Fibroblast of skin of left quadriceps (primary cell): ENCODE measurements at places on chromosomes 6 and 20.

DNA sequence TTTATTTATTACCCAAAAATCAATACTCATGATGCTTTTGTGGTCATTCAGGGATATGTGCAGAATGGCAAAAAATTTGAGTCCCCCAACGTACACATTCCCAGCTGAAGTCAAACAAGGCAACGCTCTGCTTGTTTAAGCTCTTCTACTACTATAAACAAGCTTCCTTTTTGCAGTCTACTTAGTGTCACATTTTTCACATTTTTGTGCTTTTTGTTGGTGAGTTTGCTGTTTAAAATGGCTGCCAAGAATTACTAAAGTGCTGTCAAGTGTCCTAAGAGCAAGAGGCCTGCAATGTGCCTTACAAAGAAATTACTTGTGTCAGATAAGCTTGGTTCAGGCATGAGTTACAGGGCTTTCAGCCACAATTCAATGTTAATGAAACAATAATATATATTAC, 2.1 kb downstream of the WFDC8 start:
- no peak for DNase-seq

DNA sequence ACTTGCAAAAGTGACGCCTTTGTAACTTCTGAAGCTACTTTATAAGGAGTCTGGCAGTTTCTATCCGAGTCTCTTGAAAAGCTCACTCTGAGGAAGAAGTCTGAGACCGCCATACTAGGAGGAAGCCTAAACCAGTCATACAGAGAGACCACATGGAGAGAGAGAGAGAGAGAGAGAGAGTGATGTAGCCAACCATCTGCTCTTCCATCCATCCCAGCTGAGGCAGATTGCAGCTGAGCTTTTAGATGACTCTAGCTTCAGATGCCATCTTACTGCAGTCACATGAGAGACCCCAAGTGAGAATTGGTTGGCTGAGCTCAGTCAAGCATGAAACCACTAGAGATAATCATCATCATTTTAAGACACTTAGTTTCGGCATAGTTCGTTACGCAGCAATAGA, 15.0 kb upstream of the DTNBP1 start:
- no peak for DNase-seq

- DNase-seq = no peak
Observed at GRCh38 chr6:166253778-166254204, 54.4 kb downstream of the PRR18 start.

DNA sequence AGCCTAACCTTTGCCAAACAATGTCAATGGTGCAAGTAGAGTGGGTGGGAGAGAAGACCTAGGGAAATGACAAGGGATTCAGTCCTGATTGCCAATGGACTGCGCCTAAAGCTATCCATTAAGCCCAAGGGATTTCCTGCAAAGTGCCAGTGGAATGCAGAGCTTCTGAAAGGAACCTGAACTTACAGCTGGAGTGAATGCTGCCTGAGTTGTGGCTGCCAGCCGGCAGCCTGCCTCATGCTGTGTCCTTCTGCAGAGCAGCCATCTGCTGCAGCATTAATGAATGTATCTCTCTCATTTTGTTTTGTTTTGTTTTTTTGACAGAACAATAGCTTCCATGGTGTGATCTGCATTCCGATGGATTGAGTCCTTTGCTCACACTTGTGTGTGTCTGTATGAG, 44.7 kb downstream of the SLC35F1 start:
- DNase-seq = no peak

DNA sequence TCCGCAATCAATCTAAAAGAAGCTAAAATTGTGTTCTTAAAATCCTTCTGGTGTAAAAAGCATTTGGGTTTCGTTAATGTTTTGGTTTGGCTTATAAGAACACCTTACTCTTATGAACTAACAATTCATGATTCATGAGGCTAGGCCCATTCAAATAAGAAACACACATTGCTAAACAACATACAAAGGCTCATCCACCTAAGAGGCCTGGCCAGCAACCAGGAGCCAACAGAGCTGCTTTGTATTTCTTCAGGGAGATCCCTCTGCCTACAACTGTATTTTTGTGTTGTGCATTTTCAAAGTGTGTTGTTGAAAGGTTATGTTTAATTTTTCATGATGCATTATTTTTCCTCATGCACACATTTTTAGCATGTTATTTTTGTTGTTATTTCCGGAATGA, 98.6 kb downstream of the PTPRK start:
- no peak for DNase-seq

DNA sequence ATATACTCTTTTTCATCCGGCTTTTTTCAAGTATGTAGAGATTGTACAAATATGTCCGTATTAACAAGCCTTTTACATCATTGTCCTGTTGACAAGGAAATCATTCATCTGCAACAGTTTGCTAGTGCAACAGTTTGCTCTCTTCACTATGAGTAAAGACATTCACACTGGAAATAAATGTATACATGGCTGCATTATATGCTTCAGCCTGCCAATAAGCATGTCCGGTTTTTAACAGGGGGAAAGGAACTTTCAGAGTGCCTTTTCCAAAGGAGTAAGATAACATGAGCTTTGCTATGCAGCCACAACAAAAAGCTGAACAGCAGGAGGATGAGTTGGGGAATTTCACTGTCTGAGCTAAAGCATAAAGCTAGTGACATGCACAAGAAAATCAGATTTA, 99.4 kb upstream of the ADTRP start:
- DNase-seq = no peak

- no peak for DNase-seq
Observed at GRCh38 chr6:47655719-47656595, 42.4 kb upstream of the ADGRF4 start.

GRCh38 chr6:158938811-158939254, 61.2 kb downstream of the RSPH3 start:
- no peak for DNase-seq

DNA sequence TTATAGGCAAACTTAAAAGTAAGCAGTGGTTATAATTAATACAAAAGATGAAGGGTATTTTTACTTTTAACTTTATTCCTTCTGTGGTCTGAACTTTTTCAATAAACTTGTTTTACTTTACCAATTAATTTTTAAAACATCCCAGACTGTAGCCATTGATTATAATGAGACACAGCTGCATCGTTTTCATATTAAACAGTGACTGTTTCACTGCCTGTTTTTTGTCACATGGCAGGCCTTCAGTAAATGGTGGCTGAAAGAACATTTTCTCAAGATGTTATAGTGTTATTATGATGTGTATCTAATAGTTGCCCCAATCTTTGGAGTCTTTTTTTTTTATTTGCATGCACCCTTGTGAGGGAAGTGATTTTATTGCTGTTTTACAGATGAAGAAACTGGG, 95.1 kb downstream of the PLCB4 start:
- DNase-seq = no peak

DNA sequence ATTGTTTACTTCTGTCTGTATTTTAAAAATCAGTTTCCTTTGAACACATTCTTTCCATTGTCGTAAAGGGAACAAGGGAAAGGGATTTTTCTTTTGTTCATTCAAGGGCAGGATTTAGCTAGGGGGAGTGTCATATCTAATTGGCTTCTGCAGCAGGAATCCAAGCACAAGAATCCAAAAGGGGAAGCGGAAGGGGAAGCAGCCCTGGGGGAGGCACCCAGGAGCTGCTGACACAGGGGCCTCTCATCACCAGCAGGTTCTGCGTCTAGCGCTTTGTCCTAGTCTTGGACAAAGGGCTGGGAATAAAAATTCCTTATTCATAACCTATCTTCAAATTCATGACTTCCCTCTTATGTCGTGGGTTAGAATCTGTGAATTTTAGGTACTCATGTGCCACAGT, 13.7 kb downstream of the RIPK1 start:
- no peak for DNase-seq

DNA sequence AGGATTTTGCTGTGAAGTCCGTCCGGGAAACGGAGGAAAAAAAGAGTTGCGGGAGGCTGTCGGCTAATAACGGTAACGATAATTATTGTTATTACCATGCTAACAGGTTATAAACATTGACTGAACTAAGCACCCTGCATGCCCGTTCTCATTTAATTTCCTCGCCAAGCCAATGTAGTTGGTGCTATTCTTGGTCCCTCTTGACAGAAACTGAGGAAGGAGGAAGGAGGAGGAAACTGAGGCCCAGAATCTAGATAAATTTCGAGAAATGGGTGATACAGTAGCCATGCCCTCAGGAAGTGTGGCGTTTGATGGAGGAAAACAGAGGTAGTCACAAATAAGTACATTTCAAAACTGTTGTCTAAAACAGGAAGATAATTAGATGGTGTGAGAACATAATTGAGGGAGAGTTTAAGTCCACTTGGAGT, 474 bp downstream of the TPX2 start:
- DNase-seq = no peak

DNA sequence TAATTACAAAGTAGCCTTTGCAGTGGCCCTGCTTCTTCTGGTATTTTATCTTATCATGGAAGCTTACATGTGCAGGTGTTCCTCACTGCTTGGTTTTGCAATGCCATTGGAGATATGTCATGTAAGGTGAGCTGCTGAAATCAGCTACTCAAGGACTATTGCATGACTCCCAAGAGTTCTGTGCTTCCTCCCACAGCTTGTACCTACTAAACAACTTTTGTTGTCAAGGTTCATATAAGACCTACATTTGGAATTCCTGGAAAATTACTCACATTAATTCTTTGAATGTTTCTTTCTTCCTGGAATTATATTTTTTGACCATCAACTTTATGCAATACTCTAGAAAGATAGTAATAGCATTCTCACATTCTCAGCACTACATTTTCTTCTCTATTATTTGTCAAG, 427.5 kb upstream of the HSF2 start:
- DNase-seq = peak; percentile 25

- DNase-seq = no peak
Observed at GRCh38 chr6:46972531-46972930, 50.8 kb upstream of the ADGRF5 start.

DNA sequence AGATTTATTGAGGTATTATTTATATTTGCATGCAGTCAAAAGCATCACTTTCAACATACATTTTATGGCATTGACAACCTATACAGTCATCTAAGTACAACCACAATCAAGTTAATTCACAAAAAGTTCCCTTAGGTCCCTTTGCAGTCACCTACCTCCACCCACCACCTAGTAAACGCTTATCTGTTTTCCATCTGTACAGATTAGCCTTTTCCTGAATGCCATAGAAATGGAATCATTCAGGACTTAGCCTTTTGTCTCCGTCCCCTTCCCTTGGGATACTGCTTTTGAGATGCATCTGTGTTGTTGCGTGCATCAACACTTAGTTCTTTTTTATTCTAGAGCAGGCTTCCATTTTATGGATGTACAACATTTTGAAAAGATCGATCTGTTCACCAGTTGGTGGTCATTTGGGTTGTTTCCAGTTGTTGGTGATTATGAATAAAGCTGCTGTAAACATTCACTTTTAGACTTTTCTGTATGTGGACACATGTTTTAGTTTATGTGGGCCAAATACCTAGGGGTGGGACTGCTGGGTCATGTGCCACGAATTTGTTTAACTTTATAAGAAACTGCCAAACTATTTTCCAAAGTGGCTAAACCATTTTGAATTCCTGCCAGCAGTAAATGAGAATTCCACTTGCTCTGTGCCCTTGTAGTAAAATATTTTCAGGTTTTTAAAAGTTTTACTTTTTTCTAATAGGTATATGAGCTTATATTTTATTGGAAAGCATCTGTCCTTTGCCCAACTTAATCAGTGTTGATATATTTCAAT, 17.6 kb upstream of the IFNGR1 start:
- DNase-seq = no peak

- DNase-seq = no peak
Observed at GRCh38 chr6:11766043-11766442, 12.6 kb downstream of the ADTRP start.

DNA sequence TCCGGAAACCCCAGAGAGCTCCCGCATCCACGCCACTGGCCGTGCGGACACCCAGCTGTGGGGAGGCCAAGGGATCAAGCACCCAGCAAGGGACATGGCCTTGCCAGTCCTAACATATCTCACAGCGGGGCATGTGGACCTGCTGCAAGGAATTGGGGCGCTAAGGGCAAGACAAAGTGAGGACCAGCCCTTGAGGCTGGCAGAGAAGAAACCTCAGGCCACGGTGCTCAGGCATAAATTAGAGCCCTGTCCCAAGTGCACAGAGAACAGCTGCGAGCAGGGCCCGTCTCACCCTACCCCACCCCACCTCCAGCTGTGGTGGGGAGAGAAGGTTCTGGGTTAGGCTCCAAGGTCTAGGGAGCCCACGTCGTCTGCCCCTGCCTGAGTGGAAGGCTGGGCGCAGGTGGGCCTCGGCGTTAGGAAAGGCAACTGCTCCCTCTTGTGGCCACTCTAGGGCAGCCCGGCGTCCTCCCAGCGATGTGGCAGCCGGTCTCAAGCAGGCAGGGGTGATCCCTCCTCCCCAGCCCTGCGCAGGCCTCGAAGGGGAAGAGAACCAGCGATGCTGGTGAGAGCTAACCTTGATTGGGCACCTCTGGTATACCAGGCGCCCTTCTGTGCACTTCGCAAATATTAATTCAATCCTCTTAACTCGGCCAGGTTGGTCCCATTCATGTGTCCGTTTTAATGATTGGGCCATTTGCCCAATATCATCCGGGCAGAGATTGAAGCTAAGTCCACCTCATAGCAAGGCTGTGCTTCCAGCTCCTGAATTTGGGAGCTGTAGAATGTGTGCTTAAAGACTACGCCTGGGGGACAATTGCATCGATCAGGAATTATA, 235.8 kb downstream of the NFATC2 start:
- peak; percentile 20 for DNase-seq

DNA sequence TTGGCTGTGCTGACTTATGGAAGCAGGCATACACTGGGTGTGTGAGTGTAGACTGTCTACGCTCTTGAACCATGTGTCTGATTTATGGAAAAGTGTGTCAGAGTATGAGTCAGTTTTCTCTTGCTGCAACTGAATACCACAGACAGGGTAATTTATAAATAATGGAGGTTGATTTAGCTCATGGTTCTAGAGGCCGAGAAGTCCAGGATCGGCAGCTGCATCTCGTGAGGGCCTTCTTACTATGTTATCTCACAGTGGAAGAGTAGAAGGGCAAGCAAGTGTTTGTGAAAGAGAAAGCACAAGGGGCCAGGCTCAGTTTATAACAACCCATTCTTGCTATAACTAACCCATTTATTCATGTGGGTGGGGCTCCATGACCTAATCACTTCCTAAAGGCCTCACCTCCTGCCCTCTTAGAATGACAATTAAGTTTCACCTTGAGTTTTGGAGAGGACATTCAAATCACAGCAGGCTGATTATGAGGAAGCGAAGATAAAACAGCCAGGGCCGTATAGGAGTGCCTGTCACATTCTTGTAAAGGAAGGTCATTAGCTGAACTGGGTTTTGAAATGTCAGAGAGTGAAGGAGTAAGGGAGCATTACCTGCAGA, 6.7 kb downstream of the GPR31 start:
- no peak for DNase-seq

- no peak for DNase-seq
Observed at GRCh38 chr6:129320892-129321291, 389.1 kb downstream of the ARHGAP18 start.

GRCh38 chr20:51172558-51173428, 149.9 kb upstream of the KCNG1 start:
- DNase-seq = no peak
